ENCODE measurements at places on chromosomes 7 and 10.

DNA sequence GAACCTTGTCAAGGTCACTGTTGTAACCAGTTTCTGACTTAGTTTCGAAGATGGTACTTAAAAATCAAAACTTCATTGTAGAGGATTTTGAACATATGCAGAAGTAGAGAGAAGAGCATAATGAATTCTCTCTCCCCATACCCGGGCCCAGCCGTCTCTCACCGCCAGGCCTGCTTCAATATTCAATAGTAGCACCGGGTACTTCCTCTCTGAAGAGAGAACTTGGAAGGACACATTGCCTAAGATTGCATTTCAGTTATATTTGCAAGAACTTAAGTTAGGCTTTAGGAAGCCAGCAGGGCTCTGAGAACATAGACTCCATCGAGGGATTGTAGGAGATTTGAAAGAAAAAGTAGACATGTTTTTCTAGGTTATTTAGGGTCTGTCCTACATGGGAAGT, 19.1 kb downstream of the LMTK2 start:
- no peak for DNase-seq

- peak; percentile 98 for DNase-seq
These were observed 54.6 kb upstream of the PITRM1 start for GRCh38 chr10:3226960-3227744.

DNA sequence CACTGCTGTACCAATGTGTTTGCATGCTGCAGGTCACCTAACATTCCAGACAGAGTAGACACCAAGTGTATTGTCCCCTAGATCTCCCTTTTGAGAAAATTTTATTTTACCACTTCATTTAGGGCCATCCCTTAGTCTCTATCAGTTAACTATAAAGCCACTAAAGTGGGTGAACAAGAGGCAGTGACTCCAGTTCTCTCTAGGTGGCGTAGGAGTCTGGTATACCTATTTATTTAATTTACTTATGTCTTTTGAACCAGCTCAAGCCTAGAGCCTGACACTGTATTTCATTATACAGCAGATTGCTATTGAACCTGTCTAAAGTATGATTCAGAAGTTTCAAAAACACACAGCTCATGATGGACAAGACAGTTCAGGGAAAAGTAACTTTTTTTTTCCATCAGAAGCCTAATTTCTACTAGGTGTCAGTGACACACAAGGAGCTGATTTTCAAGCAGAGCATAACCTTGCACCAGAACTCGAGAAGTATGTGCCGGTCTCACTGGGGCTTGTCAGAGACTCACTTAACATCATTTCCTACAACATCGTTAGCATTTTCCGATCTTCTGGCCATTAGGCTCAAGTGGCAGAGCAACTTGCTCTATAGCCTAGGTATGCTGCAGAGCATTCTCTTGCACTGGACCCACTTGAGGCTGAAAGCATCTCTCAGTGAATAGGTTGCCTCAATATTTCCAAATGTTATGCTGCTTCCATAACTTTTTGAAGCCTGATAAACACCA, 175.4 kb downstream of the CDC14C start:
- DNase-seq: no peak

GRCh38 chr10:94042001-94042833, 48.5 kb downstream of the PLCE1 start:
- DNase-seq: peak; percentile 76

Measured in fibroblast of skin of back (primary cell).